ENCODE measurements at places on chromosomes 13 and 19. TPM values are rescaled to one million over a fixed set of nuclear protein-coding genes. Genes with fewer than 3 reads are reported as not detected.

Gene ZNF69
- 17.3 TPM for total RNA-seq

GRCh38 chr13:51331354-51331861, 8.1 kb upstream of the SERPINE3 start:
- DNase-seq = no peak

DNA sequence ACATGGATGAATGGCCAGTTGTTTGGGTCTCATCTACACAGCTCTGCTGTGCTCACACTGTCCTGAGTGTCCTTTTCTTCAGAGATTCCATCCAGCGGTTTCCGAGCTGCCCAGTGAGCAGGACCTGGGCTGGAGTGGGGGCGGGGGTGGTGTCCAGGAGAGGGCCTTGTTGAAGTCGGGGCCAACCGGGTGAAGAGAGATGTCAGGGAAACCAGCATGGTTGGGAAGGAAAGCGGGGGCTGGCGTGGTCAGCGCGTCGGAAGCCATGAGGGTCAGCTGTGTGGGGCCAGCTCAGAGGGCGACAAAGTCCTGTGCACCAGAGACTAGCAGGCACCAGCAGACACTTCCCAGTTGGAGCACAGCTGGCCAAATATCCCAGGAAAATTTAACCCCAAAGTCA, 37.8 kb upstream of the SOX1 start:
- DNase-seq = no peak

Gene LGALS14
- not detected for total RNA-seq

DNA sequence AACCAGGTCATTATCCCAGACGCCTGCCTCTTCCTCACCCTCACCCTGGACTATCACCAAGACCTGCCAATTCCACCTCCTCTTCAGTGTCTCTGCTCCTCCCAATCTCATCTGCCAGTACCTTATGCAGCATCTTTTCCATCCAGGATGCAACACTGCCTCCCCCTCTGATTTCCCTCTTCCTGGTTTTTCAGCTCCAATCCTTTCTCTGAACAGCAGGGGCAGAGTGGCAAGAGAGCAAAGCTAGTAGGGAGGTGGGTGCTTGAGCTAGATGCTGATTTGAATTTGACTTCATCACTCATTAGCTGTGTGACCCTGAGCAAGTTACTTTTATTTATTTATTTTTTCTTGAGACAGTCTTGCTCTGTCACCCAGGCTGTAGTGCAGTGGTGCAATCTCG, 25.6 kb upstream of the CABP5 start:
- DNase-seq = no peak

Gene IL17D
- total RNA-seq = 1.7 TPM

- DNase-seq = no peak
Measured at GRCh38 chr19:19602136-19602712, 16.3 kb downstream of the PBX4 start.

Gene B3GLCT
- 3.9 TPM for total RNA-seq

Gene DNAAF3
- total RNA-seq = 2.6 TPM

Gene GNG7
- total RNA-seq = 1.4 TPM

Gene ZNF563
- total RNA-seq = 4.3 TPM

DNA sequence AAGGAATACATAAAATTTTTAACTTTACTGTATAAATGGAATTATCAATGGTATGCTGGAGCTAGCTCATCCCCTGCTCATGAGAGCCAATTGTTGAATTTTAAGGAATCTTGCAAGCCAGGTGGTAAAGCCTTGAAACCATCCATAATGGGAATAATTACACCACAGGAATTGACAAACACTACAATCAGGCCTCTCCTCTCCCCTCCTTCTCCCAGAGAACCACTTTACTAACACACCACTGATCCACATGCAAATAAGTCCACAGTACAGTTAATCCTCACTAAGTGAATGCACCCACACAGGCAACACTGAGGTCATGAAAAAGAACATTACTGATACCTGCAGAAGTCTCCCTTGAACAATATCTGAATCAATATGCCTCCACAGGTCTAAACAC, 140.5 kb downstream of the KLF12 start:
- no peak for DNase-seq

DNA sequence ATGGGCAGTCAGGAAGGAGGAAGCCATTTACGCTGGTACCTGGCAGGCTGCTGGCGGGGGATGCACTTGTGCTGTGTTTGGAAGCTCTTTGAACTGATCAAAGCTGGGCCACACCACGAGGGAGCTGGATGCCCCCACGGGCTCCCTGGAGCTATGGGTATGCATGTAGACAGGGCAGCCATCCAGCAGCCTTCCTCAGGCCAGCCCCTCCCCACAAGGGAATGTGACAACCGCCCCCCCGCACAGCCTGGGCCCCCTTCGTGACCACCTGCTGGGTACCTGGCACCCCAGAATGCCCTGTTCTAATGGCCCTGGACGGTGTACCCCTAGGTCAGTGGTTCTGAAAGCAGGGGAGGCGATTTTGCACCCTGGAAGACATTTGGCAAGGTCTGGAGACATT, 42.5 kb upstream of the C19orf12 start:
- no peak for DNase-seq

DNA sequence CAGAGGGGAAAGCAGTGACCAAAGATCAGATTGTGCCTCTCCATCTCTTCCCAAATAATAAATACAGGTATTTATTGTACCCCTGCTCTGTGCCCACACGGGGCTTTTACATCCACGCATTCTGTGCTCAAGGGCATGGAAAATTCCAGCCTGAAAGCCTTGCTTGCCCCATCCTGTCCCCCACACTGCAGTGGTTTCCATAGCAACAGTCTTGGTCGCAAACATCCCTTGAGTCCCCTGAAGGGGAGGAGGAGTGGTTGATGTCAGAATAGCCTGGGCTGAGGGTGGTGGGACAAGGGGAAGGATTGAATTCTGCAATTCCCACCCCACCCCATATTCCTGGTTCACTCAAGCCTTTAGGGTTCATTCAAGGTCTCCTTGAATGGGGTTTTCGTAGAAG, 41.0 kb upstream of the USP29 start:
- DNase-seq = no peak

- no peak for DNase-seq
Measured at GRCh38 chr13:44591316-44591715, 15.2 kb upstream of the TSC22D1 start.

Gene HIF3A
- 12.0 TPM for total RNA-seq

Gene PLPP2
- total RNA-seq = 109 TPM

GRCh38 chr13:52348983-52349780, 56.8 kb downstream of the THSD1 start:
- DNase-seq = no peak

Gene DNASE2
- total RNA-seq = 27.7 TPM

DNA sequence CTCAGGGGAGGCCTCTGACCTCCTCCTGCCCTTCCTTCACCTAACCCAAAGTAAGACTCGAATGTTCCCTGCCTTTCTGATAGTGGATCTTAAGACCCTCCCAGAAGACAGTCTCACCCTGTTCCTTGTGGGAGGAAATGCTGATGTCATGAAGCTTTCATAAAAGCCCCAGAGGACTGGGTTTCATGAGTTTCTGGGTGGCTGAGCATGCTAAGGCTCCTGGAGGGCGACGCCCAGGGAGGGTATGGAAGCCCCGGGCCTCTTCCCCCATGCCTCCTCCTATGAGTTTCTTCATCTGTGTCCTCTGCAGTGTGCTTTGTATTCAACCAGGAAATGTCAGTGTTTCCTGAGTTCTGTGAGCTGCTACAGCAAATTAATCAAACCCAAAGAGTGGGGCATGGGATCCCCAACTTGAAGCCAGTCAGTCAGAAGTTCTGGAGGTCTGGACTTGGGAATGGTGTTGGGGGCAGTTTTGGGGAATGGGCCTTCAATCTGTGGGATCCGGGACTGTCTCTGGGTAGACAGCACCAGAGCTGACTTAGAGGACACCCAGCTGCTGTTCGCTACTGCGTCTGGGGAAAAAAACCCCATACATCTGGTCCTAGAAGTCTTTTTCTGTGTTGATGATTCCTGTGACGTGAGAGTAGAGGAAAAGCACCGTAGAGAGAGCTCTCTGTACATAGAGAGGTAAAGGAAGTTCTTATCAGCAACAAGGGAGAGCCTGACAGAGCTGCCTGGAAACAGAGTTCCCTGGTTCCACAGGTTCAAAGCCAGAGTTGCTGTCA, 2.0 kb upstream of the LILRB2 start:
- DNase-seq = no peak

Gene ANGPTL8
- total RNA-seq = not detected

DNA sequence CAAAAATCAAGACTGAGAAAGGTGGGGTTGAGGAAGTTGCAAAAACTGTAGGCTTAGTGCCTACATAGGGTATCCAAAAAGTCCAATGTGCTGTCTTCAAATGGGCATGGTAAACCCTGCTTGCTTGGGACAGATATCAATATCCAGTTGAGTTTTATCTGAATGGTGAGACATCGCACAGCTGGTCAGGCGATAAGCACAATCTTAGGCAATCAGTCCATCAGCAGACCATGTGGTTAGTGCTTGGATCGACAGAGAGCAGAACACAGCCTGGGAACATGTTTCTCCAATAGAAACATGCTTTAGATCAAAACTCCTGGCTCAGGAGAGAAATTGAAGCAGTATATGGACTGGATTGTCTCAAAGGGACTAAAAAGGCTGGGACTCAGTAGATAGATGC, 151.3 kb upstream of the IPO5 start:
- no peak for DNase-seq

Gene FCAR
- not detected for total RNA-seq

DNA sequence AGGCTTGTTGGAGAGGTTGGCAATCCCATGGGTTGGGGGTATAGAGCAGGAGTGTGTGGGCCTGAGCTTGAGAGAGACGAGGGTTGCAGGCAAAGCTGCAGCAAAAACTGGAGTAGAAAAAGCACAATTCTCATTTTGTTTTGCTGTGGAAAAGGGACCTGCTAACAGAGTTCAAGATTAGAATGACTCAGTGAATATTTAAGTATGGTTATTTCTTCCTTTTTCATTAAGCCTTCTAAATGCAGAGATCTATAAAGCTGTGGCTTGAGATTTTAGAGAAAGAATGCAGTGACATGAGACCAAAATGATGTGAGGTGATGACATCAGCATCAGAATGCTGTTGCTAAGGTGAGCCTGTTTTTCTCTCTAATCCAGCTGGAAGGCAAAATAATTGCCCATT, 10.8 kb upstream of the MBNL2 start:
- DNase-seq = no peak

DNA sequence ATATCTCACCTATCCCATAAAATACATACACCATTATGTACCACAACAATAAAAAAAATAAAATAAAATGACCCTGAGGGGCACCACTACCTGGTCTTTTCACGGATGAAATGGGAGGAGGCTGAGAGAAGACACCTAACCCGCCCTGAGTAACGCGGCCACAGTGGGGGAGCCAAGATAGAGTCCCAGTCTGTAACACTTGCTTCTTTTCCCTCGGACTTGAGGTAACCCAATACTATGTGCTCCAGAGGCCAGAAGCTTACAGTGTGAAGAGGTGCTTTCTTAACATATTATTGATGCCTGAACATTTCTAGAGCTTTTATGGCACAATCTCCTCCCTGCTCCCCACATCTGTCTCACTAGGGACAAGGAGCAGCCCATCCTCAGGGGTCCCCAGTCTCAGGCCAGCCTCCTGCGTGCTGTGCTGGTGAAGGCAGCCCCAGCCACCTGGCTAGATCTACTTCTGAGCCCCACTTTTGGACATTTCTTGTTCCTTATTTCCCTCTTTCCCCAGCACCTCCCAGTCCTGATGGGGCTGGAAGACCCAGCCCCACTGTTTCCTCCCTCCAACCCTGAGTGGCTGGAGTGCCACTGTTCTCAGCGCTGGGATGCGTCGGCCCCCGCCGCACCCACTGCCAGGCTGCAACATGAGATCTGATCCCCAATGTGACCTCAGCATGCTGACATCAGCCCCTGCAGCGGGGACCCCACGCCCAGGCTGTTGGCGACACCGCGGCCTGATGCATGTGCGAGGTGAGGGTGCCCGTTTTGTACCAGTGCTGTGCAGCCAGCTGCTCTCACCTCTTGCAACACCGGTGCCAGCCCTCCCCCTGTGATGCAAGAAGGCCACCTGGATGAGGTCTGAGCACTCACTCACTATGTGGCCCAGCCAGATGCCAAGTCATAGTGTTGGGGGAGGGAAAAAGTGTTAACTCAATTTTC, 143.3 kb downstream of the DCLK1 start:
- no peak for DNase-seq

DNA sequence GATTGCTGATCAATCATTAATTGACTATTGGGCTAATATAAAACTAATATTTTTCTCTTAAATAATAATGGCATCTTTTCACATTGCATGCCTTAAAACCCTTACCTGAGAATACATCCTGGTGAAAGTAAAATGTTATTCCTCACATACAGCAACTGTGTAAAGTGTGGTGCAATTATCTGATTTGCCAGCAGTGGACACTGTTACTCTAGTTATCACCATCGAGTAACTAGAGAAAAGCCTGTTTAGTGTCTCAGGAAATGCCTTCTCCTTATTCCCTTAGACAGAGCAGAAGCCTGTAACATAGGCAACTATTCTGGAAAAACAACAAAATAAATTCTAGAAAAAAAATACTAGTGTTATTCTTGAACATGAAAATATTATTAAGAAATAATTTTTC, 459.8 kb downstream of the FGF14 start:
- DNase-seq = no peak

GRCh38 chr19:4229179-4229931, at the start of gene EBI3:
Gene EBI3, plus strand, starts transcription at chr19:4229523. Its CDS starts 28 bp downstream, at chr19:4229551.
- peak; percentile 18 for DNase-seq

DNA sequence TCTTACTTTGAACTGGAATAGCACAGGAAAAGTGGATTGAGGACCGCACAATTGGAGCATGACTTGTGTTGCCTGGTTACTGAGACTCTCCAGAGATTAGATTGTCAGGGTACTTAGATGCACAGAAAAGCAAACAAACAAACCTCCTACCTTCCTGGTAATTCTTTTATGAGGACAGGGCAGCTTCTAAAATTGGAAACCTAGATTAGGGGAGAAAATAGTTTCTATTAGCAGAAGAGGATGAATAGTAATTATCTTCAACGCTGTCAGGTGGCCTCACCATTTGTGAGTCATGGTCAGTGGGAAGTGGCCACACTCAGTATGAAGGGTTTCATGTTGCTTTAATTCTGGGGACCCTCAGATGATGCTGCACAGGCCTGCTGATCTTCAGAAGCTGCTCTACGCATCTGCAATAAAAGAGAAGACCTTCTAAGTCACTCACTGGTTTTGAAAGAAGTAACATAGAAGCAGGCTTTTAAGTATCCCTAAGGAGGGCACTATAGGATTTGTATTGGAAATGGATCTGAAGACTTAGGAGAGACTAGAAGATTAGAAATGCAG, 106.8 kb downstream of the LACC1 start:
- no peak for DNase-seq

- no peak for DNase-seq
Measured at GRCh38 chr13:75762955-75763354, 126.8 kb downstream of the LMO7 start.

DNA sequence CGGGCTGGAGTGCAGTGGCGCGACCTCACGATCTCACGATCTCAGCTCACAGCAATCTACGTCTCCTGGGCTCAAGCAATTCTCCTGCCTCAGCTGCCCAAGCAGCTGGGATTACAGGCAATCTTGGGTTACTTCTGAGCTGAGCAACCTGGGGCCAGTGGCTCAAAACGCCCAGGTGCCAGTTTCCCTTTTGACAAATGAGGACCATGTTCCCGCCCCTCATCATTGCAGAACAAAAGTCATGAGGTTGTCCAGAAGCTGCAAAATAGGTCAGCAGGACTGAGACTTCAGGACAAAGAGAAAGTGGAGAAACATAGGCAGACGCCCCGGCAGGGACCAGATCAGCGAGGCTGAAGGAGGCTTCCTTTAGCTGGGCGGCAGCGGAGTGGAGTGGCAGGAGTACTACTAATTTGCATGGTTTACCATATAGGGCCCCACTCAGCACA, 3.3 kb upstream of the ADGRE5 start:
- no peak for DNase-seq

Gene DUS3L
- 24.8 TPM for total RNA-seq

Measured in left colon (tissue), 2 donors.